ENCODE measurements at places on chromosomes 6 and 20.

DNA sequence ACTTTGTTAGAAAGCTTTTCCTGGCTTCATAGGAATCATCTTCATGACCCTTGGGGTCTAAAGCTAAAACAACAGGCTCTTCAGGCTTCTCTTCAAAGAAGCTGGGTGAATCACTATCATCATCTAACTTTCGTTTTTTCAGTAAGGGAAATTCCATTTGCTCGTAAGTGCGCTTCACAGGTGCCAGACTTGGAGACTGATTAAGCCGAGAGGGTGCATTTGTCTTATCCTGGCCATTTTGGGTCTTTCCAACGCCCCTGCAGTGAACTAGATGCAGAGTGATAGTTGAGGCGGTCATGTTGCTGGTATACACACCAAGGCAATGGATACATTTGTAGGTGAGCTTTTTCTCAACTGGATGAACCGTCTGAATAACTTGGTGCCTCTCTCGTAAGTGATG is 38.8 kb downstream of the ADNP start:
- DNase-seq, result no peak

- no peak for DNase-seq
Measured at GRCh38 chr6:31525553-31525931, 3.2 kb upstream of the MCCD1 start.

GRCh38 chr20:50144362-50144761 is 9.2 kb downstream of the PEDS1 start:
- no peak for DNase-seq

GRCh38 chr6:88804701-88805100 is 158.7 kb downstream of the RNGTT start:
- DNase-seq, result no peak

DNA sequence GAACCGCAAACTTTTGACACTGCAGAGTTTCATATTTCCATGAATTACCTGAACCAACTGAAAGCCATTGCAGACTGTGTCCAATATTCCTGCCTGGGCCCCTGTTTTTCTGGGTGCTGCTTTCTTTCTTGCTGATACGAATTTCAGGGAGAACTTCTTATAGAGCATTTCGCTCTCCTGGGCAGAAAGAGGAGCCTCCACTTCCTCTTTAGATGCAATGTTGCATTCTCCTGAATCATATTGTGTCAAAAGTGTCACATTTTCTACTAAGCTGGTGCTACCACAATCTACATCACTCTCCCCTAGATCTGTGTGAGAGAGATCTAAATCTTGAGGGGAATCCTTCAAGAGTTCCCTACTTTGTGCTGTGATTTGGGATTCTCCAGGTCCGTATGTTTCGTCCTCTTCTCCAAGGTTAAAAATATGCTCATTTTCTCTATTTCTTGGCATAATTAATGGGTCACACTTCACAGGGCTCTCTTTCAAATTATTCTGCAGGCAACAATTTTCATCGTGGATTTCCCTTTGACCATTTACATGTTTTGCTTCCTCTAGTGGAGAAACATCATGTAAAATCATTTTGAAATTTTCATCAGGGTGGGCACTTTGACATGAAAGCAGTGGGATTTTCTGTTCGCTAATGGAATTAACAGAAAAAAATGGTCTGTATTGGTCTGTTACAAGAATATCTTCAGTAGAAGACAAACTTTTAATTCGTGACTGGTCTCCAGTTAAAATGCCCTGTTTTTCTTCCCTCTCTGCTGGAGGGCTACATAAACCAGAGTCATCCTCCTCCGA is 102.3 kb downstream of the DST start:
- no peak for DNase-seq

GRCh38 chr20:18734525-18735189 is 78.9 kb upstream of the SCP2D1 start:
- no peak for DNase-seq

DNA sequence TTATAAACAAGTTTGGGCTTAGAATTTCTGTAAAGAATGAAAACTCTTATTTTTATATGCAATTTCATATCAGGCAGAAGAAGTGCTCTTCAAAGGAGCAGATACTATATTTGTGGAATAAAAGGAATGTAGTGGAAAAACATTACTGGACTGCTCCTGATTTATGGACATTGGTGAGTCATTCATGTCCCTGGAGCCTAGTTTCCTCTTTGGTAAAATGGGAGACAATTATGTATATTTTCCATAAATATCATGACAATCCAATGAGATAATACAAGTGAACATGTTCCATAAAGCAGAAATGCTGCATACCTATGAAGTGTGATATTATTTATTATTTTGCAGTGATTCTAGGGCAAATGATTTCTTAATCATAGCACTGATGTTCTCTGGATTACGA is 445.8 kb upstream of the CITED2 start:
- no peak for DNase-seq

DNA sequence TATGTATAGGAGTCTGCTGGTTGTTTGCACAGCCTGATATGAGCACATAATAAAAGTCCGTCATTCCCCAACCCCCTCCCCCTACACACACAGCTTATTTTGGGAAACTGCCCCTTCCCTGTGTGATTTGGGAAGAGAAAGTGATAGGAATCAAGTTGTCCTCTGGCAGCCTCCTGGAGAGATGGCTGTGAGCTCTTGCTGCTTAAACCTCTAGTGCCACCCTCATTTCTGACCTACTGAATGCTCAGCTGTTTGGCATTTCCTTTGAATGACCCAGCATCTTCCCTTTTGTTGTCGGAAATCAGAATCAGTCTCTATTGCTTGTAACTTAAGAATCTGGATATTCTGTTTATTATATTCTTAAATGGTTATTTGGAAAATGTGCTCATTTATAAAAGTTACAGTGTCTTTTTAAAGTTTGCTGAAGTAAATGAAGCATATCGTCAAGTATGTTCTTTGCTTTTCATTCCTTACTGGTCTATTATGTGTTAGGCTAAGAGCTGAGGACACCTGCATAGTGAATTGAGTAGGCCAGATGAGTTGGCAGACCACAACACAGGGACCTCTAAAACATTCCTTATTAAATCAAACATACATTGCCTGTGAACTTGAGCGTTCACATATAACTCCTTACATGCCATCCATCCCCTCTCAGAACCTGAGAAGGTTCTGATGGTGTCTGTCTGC is 5.5 kb downstream of the RWDD2A start:
- DNase-seq, result no peak

DNA sequence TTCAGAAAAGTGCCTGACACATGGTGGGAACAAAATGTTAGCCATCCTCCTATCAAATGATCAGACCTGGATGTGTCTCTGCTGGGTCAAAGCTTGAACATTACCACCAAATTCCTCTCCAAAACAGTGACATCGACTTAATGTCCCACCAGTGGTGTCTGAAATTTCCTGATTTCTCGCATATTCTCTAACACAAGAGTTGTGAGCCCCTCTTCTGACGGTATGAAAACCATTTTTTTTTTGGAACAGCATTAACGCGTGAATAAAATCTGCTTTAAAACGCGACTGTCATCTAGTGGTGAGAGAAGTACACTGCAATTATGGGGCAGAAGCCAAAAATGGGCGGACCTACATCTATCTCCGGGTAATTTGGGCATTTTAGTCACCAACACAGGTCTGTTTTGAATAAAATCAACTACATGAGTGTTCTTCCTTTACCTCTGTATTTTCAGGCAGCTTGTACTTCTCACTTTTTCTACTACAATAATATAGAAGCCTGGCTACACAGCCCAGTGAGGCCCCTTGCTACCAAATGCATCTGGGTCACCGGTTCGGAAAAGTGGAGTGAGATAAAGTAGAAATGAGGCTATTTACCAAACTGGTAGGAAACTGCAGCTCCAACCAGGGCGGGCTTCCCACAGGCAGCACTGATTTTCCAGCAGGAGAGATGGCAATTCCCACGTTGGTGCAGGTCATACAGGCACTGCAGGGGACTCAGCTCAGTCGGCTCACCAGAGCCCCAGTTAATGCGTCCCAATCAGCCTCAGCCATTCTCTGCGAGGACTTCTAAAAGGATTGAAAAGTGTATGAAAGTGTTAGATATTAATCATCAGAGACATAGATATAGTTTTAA is 27.4 kb downstream of the MGME1 start:
- DNase-seq, result no peak

- no peak for DNase-seq
Measured at GRCh38 chr20:46364670-46365486, 41.5 kb downstream of the ELMO2 start.

GRCh38 chr20:2919518-2920245 is 46.4 kb downstream of the PTPRA start:
- no peak for DNase-seq

DNA sequence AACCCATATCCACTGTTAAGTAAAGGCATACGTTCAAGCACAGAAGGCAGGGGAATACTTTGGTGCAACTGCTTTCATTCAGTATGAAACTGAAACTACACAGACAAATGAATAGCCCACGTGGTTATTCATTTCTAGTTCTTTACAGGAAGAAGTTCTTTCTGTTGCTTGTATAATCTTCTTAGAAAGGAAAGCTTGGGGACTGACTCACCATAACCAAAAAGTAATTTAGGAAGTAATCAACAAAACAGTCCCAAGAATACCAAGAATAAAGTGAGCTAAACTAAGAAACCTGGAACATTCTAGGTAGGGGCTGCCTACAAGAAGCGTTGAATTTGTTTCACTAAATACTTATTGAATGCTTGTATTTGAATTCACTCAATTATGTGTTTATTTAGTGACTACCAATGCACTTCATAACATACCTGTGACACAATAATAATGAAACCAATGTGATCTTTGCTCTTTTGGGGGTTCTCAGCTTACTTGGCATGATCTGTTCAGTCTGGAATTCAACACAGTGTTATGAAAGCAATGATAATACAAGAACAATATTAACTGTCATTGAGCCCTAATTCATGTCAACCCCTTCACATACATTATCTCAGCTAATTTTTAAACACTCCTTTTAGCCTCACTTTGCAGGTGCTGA is 25.1 kb upstream of the KIAA0408 start:
- DNase-seq, result no peak

DNA sequence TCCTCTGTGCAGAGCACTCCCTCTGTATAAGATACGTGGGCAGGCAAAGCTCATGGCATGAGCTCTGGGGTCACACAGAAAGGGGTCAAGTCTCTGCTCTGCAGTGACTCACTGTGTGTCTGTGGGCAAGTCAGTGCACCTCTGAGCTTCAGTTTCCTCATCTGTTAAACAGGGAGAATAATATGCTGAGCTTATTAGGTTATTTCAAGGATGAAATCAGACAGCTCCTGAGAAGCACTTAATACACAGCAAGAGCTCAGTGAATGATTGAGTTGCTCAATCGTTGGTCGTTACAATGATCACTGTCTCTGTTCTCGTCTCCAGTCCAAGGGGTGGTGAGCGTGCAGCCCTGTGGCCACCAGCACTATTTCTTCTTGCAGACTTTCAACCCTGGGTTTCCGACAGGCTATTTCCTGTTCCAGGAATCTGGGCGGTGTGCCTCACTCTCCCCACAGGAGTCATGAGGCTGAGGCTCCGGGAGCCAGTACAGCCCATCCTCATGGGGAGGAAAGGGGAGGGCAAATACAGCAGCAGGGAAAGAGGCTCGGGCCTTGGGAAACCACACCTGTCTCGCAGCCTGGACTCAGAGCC is 28.9 kb downstream of the KIAA1755 start:
- no peak for DNase-seq

GRCh38 chr20:34163307-34163706 is 51.3 kb upstream of the EIF2S2 start:
- DNase-seq, result no peak

- no peak for DNase-seq
Measured at GRCh38 chr6:164195942-164196281, 781.4 kb downstream of the QKI start.

GRCh38 chr6:14644381-14644780 is 526.8 kb downstream of the CD83 start:
- no peak for DNase-seq

- no peak for DNase-seq
Measured at GRCh38 chr6:142631517-142632385, 313.2 kb downstream of the HIVEP2 start.

- DNase-seq, result no peak
Measured at GRCh38 chr6:21230536-21230935, 363.0 kb upstream of the SOX4 start.

DNA sequence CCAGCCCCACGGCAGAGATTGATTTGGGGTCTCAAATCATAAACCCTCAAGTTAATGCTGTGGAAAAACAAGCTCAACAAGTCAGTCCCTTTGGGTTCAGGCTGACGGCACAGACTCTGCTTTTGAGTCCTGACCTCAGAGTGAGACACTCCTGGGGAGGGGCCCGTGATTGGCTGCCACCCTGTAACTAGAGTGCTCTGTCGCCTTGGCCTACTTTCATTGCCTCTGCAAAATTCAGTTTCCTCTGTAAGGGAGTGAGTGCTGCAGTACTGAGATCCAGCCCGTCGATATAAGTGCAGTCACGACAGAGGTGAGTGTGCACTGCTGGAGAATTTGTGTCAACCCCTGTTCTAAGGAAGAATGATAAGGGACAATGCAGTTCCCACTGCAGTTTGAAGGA is 105.6 kb downstream of the ANKS1A start:
- no peak for DNase-seq

DNA sequence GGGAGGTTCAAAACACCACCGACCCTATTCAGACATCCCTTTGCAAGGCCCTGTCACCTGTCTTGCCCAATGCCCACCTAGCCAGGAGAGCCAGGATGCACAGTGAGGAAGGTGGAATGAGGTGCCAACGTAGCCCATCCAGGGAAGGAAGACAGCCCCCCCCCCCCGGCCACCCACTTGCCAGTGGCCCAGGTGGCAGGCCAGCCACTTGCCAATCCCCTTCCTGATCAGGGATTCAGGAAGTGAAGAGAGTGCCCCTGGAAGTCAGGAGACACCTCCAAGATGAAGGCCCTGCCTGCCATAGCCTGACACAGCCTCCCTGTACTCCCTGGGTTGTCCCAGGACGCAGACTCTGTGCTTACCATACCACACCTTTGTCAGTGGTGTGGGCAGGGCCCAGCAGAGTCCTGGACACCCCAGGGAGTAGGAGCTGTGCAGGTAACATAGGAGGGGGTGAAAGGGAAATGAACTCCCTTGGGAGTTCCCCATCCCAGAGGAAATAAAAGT is 54.7 kb downstream of the MRPL14 start:
- DNase-seq, result no peak

- no peak for DNase-seq
Measured at GRCh38 chr20:55386686-55387085, 618.6 kb downstream of the CBLN4 start.

DNA sequence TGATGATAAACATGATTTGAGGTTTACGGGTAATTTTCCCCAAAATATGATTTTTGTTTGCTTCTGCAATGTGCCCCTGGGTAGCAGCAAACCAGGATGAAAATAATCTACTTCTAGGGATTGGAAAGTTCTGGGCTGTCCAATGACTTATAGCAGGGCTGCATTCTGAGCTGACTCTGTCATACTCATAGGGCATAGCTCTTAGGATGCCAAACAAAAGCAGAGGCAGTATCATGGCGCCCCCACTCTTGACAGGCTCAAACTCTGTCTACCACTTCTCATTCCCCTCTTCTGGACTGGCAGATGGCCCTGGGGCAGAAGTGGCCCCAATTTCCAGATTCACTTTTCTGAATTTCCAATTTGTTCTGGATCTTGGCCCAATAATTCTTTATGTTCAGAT is 10.3 kb downstream of the SERPINB1 start:
- DNase-seq, result no peak

- no peak for DNase-seq
Measured at GRCh38 chr6:8859501-8859900, 424.2 kb upstream of the SLC35B3 start.

- no peak for DNase-seq
Measured at GRCh38 chr6:154800338-154800737, 67.1 kb downstream of the SCAF8 start.

- DNase-seq, result no peak
Measured at GRCh38 chr6:14306151-14306906, 188.8 kb downstream of the CD83 start.

GRCh38 chr20:51258582-51259165 is 235.8 kb upstream of the KCNG1 start:
- DNase-seq, result no peak

Measured in GM12892 (cell line).